Activated CD4-positive, alpha-beta T cell treated with anti-CD3 and anti-CD28 coated beads, Interleukin-2, Interleukin-4, amounts not matched to agents 100 ng/mL and 50 ng/mL, durations not matched to agents 16 hours and 8 hours (primary cell): ENCODE measurements at places on chromosomes 11 and 22.

DNA sequence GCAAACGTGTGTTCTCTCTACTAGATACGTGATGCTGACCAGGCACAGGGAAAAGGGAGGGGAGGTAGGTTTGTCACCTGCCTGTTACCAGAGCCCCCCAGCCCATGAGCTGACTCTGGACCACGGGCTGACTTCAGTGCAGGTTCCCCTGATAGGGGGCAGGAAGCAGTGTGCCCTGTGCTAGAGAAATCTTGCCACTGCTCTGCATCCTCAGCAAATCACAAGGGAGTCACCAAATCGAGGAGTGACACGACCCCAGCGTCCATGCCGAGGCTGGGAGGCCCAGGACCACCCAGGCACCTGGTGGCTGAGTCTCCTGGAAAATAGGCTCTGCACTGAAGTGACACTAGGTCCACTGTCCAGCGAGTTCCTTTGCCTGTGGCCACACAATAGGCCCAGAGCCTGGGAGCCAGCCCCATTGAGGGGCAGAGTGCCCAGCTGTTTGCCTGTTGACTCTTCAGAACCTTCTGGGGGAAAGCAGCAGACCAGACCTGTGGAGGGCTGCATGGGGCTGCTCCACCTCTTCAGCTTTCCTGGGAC, 99.3 kb downstream of the CTTN start:
- no peak for DNase-seq

- no peak for DNase-seq
Observed at GRCh38 chr11:91946397-91946951, 278.1 kb upstream of the FAT3 start.

DNA sequence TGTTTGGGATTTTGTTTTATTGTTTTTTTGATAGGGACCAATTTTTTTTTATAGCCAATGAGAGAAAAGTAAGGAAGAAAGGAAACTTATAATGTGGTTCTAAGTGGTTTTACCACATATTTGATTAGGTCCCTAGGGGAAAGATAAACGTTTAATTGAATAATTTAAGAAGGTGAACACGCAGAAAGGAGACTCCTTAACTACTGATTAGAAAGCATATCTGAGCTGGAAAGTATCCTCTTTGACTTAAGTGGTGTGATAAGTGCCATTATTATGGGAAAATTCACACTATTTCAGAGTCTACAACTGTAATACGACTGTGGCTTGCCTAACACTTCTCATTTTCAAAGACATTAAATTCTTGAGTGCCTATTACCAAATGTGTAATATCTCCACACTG, 106.5 kb upstream of the GRAMD1B start:
- no peak for DNase-seq

GRCh38 chr22:33796494-33796893, 123.8 kb downstream of the LARGE1 start:
- no peak for DNase-seq

DNA sequence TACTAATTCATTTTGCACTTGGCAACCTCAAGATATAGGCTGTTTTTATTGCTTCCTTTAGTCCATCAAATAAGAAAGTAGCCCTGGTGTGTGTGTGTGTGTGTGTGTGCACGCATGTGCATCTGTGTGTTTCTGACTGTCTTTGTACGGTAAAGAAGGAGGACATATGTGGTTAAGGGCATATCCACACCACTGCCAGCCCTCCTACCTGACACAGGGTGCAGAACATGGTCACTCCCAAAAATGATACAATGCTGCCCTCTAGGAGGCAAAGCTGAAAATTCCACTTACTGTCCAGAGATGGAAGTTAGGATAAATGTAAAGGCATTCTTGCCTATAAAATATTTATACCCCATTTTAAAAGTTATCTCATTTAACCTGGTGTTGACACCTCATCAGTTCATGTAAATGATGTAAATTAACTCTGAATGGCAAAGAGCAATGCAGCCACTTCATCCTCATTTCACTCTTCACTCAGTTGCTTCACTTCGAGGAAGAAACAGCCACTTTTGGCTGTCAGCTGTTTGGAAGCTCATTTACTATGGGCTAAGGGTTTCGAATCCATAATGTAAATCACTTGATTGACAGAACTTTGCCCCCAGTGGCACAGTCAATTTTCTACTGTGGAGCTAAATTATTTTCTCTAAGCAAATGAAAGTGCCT, 83.1 kb upstream of the MTNR1B start:
- peak; percentile 45 for DNase-seq

DNA sequence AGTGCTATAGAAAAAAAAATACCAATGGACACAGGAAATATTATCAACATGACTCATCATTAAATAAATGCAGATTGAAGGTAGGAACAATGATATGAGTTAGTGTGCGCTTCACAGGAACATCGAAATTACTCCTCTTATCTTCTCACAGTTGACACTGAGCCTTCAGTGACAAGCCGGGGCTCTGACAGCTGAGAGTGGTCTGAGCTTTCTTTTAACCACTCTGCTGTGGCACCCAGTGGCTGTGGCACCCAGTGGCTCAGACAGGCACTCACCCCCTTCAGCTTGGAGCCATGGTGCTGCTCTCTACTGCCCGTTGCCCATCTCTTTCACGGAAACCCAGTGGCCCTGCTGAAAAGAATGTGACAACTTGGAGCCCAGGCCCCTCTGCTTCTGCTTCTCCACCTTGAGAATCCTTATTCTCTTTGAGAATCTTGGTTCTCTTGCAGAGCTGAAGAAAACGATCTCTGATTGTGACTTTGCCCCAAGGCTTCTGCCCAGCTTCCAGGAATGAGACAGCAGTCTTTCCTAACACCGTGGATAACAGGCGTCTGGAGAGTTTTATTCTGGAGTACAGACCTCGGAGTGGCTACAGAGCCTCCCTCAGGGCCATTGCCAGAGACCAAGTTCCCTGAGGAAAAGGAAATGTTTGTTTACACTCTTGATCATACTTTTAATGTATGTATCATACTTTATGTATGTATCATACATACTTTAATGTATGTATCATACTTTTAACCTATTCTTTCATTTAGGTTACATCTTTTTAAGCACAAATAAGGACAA, 37.1 kb upstream of the OR8B8 start:
- no peak for DNase-seq
